ENCODE measurements at places on chromosomes 2 and 18. TPM values are rescaled to one million over a fixed set of nuclear protein-coding genes. Genes with fewer than 3 reads are reported as not detected.

Gene GKN2
- not detected for total RNA-seq

Gene POTEC
- not detected for total RNA-seq

Gene GTF3C2
- total RNA-seq = 76.1 TPM

Gene NOL4
- not detected for total RNA-seq

Gene HMSD
- 10.8 TPM for total RNA-seq

Gene TRAK2
- 22.6 TPM for total RNA-seq

Gene STARD7
- total RNA-seq = 248 TPM

Gene TMBIM1
- 82.9 TPM for total RNA-seq

Gene IL1RN
- 0.78 TPM for total RNA-seq

Gene INPP5D
- total RNA-seq = 46.5 TPM

Gene MEX3C
- total RNA-seq = 67.8 TPM

Gene MLPH
- not detected for total RNA-seq

Gene EML4
- total RNA-seq = 58.9 TPM

Gene EML6
- total RNA-seq = 0.89 TPM

Gene RNASEH1
- total RNA-seq = 38.6 TPM

Gene DOK6
- not detected for total RNA-seq

Gene KCNJ3
- total RNA-seq = not detected

Gene GALR1
- not detected for total RNA-seq

Gene TWIST2
- total RNA-seq = not detected

Gene ZSWIM2
- total RNA-seq = not detected

Gene HOXD11
- total RNA-seq = not detected

Gene HOXD12
- total RNA-seq = not detected

Gene TLX2
- 0.25 TPM for total RNA-seq

Gene ZBTB7C
- total RNA-seq = 0.06 TPM

Gene PROC
- not detected for total RNA-seq

Gene SCN2A
- not detected for total RNA-seq

Gene CROCC2
- total RNA-seq = not detected

Gene SRBD1
- total RNA-seq = 17.1 TPM

Gene ATP6V1B1
- total RNA-seq = not detected

Gene MALL
- total RNA-seq = 0.50 TPM

Gene KIAA2012
- not detected for total RNA-seq

Gene PLEK
- total RNA-seq = 19.9 TPM

Gene SMYD1
- not detected for total RNA-seq

Gene CENPA
- 27.8 TPM for total RNA-seq

Gene NCKAP5
- not detected for total RNA-seq

Gene IWS1
- 52.5 TPM for total RNA-seq

Gene TRABD2A
- 28.6 TPM for total RNA-seq

Gene HIBCH
- 30.3 TPM for total RNA-seq

Gene DSG1
- not detected for total RNA-seq

Gene EVX2
- not detected for total RNA-seq

Gene REG1B
- not detected for total RNA-seq

Gene PLCD4
- 0.10 TPM for total RNA-seq

Gene SERPINB3
- not detected for total RNA-seq

Gene CCBE1
- total RNA-seq = not detected

Gene GAD1
- 0.76 TPM for total RNA-seq

Gene PRSS56
- total RNA-seq = not detected

Gene LAMA1
- total RNA-seq = not detected

Gene AMER3
- not detected for total RNA-seq

Gene MYO7B
- 0.15 TPM for total RNA-seq

Gene GKN1
- total RNA-seq = not detected

Gene PROKR1
- total RNA-seq = 0.13 TPM
